GM03348 (cell line): ENCODE measurements at places on chromosomes 1 and 21.

GRCh38 chr1:236868625-236869467, 73.8 kb downstream of the MTR start:
- DNase-seq, result peak; percentile 55

DNA sequence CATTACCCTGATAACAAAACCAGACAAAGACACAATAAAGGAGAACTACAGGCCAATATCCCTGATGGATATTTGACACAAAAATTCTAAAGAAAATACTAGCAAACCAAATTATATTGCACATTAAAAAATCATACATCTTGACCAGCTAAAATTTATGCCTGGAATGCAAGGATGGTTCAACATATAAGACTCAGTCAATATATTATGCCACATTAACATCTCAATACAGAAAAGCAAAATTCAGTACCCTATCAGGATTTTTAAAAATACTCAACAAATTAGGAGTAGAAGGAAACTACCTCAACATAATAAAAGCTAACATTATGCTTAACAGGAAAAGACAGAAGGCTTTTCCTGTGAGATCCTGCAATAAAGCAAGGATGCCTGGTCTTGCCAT, 177.1 kb downstream of the MAGI3 start:
- no peak for DNase-seq

DNA sequence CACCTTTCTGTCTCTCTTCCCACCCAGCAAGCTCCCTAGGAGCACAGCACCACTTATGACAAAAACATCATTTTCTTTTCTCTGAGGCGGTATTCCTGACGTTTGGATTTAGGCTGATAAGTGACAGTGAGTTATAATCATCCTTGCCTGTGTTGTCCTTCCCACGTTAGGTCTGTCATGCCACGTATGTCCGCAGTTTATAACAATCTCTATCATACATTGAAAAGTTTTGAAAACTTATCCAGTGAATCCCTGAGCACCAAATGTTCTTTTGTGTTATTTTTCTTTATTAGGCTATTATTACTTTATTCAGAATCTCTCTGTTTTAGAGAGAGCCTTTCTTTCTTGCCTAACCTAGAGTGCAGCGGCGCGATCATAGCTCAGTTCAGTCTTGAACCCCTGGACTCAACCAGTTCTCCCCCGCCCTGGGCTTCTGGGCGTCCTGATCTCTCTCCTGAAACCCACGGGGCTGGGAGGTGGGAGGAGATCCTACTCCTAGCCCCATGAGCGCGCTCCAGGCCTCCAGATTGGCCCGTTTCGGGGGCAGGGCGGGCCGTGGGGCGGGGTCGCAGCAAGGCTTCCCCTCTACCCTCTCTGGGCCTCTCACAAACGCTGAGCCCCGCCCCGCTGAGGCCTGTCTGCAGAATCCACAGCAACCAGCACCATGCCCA, at the start of gene GSTM2:
Gene GSTM2 (plus strand): TSS at position 606 of the 671 bp plus-strand sequence. CDS start 59 bp downstream, at position 665.
- DNase-seq, result peak; percentile 98

- DNase-seq, result no peak
Observed at GRCh38 chr21:34612056-34612455, 2.9 kb downstream of the RCAN1 start.

DNA sequence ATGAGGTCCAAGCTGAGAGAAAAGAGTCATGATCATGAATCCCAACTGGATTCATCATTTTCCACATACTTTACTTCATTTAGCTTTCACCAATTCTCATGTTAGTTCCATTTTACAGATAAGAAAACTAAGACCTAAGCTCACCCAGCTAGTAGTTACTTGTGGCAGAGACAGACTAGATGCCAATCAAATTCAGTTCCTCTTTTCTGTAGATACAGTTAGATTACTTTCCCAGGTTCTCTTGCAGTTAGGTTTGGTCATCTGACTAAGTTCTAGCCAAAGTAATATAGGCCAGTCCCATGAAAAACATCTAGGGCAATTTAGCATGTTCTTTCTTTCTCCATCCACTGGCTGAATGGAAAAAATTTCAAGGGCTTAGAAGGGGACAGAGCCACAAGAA, 8.9 kb upstream of the KCND3 start:
- no peak for DNase-seq

DNA sequence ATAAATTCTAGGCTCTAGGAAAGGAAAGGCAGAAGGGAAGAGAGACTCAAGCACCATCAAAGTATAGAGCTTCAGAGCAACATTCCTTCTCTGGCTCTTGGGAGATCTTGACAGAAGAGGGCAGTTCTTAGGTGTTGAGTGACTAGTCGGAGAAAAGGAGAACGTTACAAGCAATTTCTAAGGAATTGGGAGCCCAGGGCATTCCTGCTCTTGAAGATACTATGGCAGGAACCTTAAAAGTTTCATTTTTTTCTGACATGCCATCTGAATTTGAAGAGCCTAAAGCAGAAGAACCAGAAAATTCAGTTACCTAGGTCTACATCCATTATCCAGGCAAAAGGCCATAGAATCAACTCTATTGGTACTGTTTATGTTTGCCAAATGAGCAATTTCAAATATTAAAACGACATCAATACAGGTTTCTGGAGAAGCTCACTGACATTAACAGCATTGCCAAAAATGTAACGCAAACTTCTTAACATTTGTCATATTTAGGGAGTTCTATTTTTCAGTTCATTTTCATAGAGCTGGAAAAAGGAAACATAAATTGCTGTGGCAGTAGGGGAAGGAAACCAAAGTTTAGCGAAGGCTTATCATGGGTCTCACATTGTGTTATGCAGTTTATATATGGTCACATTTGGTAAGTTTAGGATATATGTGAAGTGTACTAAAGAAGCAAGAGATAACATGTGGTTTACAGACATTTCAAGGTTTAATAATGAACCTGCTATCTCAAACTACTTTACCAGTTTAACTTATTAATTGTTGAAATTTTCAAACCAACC, 210.1 kb upstream of the NRIP1 start:
- DNase-seq, result no peak

- DNase-seq, result peak; percentile 24
Observed at GRCh38 chr1:33143698-33144097, 38.1 kb downstream of the TRIM62 start.

- DNase-seq, result peak; percentile 18
Observed at GRCh38 chr1:83882906-83883305, 116.0 kb downstream of the TTLL7 start.

- DNase-seq, result no peak
Observed at GRCh38 chr21:44293551-44294231, 6.2 kb upstream of the PFKL start.

DNA sequence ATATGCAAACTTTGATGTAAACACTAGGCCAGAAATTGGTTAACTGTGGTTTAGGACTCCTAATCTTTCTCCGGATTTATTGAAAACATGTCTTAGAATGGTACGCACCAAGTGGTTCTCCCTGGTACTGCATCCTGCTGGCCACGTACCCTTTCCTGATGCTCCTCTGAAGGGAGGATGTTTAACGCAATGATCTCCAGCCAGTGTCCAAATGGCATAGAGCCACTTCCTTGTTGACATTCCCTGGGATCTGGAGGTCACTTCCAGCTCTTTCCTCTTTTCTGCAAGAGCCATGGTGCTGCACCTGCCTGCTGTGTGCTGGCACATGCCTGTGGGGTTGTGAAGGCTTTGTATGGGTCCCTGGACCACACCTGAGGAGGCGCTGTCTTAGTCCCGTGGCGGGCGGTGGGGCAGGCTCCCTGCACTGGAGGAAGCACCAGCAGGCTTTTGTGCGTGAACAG, 53.9 kb downstream of the GALNT2 start:
- no peak for DNase-seq

GRCh38 chr1:1753607-1754005, 24.7 kb downstream of the NADK start:
- no peak for DNase-seq

- DNase-seq, result no peak
Observed at GRCh38 chr1:73659136-73659535, 538.8 kb downstream of the LRRIQ3 start.

GRCh38 chr1:217622042-217622441, 8.8 kb downstream of the GPATCH2 start:
- no peak for DNase-seq

DNA sequence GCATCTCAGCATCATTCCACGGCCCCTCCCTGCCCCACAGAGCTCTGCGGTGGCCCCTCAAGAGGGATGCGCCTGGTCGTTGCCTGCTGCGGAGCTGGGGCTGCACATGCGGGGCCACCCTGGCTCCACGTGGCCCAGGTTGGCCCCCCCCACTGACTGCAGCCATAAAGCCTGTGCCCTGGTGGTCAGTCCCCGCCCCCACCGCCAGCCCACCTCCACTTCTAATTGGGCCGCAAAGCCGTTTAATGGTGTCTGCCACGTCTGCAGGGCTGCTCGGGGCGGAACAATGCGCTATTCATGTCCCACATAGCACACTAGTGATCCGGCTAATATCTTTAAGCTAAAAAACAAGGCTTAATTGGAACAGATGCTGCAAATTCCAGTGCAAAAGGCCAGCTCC, 33.5 kb upstream of the ACTRT2 start:
- DNase-seq, result no peak

- DNase-seq, result peak; percentile 76
Observed at GRCh38 chr1:201882665-201883132, 6.0 kb upstream of the SHISA4 start.

GRCh38 chr1:24091971-24092482, 19.9 kb downstream of the MYOM3 start:
- DNase-seq, result no peak

DNA sequence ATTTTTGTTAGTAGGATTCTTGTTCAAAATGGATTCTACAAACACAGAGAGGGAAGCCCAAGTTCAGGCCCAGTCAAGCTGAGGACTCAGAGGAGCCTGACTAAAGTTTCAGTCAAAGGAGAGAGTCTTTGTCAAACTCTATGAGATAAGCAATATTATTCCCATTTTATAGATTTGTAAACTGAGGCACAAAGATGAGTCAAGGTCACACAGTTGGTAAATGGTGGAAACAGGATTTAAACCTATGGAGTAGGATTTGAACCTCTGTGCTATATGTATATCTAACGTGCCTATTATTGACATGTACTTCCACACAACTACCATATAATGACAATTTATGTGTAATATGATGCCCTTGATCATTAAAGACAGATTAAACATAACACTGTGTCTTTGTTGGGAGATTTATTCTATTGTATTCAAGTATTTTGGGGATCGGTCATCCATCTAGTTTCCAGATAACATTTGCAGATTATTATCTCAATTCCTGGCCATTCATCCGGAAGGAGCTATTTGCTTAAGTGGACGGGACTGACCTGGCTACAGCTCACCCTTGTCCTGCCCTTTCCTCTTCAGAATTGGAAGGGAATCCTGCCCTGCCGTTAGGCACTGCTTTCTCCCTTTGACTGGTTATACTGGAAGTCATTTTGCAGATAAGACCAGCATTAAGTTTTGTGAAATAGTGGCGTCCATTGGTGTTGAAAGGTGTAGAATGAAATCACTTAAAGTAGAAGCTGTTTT, 86.1 kb upstream of the LMO4 start:
- DNase-seq, result no peak

GRCh38 chr1:78351551-78352216, 139.1 kb upstream of the PTGFR start:
- no peak for DNase-seq

GRCh38 chr1:22751124-22751531, 40.5 kb downstream of the EPHB2 start:
- DNase-seq, result no peak

DNA sequence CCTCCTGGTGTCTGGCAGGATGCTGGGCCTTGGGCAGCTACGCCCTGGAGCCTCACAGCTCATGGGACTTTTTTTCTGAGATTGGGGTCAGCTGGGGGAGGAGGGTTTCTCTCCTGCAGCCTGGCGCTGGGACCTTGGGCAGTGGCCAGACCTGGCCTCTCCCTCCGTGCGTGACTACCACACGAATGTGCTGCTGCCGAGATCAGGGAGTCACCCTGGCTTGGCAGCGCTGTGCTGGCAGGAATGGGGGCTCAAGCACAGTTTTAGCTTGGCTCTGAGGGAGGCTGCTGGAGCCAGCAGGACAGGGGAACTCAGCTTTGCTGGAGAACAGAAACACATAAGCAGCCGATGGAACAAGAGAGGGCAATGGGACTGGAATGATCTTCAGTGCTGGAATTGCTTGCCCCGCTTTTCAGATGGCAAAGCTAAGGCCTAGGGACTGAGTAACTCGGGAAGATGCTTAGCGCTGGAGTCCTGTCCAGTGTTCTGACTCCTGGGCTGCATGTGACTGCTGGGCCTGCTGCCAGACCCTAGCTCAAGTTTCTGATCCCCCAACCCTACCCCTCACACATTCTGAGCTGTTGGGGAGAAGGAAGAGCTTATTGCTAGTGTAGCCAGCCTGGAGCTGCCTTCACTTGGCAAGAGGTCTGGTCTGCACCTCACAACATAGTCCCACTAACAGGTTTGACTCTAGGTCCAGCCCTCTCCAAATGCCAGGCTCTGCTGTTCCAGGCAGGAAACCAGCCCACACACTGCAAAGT, 69.9 kb downstream of the NAV1 start:
- DNase-seq, result peak; percentile 59

- DNase-seq, result peak; percentile 39
Observed at GRCh38 chr1:117814856-117815797, 114.3 kb downstream of the GDAP2 start.

DNA sequence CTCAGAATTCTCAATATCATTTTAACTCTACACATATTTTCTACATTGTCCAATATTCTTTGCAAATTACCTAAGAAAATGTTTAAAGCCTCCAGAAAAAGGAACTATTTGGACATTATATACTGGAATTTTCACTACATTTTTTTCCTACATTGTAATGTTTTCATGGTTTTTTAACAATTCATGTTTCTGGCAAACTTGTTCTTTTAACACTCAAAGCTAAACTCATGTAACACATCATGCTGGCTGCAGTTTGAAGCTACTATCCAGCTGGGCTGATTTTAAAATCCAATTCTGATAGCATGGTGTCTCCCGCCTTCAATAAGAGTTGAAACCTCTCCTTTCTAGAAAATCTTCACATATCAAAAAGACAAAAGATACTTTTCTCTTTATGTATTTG, 52.0 kb downstream of the TGFBR3 start:
- DNase-seq, result no peak

DNA sequence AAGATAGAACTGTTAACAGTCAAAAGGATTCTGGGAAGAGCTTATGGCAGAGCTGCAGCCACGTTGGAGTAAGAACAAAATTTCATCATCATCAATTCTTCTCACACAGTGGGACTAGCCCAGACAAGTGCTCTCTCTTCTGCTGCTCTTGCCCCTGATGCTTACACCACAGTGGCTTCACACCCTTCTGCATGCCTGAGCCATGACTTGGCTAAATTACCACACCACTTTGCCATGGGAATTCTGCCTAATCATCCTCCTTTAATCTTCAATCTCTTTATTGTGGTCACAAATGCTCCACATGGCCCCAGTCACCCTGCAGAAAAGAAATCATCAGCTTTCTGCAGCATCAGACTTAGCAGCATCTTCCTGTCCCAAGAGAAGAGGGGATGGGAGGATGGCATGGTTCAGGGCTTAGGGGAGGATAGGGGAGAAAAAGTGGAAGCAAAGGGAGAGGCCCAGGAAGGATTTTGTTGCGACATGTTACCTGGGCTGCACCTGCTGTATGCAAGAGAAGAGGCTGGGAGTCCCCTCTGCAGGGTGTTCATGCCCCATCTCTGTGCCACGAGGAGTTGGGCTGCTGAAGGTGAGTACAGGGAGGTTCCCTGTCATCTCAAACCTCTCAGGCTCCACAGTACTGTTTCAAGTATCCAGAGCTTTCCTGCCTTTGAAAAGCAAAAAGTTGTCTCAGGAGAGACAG, 9.0 kb upstream of the RPTN start:
- DNase-seq, result peak; percentile 80

- no peak for DNase-seq
Observed at GRCh38 chr1:109892561-109893368, 17.9 kb upstream of the CSF1 start.

- peak; percentile 53 for DNase-seq
Observed at GRCh38 chr1:152227310-152227928, 3.4 kb upstream of the HRNR start.
